ENCODE measurements at places on chromosomes 7 and 10.

DNA sequence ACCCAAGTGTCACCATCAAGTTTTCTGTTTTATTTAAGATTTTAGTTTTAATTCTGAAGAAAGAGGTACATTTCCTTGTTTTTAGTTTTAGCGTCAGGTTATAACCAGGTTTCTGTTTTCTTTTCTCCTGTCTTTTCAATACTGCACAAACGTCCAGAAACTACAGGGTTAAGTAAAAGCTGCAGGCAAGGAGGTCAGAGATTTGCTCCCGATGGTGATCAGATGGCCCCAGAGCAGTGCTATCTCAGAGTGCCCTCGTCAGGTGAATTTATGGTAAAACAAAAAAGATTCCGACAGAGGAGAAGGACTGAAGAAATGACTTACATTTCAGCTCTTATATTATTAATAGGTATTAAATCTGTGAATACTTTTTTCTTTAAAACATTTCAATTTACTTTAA is 128.2 kb downstream of the STRA8 start:
- DNase-seq: no peak

DNA sequence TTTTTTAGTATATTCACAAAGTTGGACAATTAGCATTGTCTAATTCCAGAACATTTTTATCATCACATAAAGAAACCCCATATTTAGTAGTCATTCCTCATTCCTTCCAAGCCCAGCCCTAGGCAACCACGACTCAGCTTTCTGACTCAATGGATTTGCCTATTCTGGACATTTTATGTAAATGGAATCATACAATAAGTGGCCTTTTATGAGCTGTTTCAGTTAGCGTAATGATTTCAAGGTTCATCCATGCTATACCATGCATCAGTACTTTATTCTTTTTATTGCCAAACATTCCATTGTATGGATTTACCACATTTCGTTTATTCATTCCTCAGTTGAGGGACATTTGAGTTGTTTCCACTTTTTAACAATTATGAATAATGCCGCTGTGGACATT is 249.2 kb downstream of the DYNC1I1 start:
- DNase-seq: no peak

GRCh38 chr7:122689346-122690109 is 9.4 kb downstream of the RNF133 start:
- no peak for DNase-seq

DNA sequence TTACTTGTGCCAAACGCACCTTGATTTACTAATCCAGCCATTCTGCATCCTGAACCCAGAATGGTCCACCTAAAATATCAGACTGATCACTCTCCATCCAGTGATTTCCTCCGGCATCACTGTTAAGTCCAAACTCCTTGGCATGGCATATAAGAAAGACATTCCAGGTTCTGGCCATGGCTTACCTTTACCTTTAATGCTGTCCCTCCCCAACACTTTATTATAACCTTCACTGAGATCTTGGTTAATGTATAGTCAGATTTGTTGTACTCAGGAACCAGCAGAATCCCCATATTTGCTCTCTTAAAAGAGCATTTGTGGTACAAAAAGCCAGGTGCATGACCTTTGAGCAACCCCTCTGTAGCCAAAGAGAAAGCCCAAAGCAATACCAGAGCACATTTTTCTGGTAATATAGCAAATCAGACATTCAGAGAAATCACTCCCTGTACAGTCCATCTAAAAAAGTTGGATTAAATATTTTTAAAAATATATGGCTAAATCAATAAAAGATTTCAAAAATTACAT is 10.2 kb downstream of the UMAD1 start:
- DNase-seq: no peak

DNA sequence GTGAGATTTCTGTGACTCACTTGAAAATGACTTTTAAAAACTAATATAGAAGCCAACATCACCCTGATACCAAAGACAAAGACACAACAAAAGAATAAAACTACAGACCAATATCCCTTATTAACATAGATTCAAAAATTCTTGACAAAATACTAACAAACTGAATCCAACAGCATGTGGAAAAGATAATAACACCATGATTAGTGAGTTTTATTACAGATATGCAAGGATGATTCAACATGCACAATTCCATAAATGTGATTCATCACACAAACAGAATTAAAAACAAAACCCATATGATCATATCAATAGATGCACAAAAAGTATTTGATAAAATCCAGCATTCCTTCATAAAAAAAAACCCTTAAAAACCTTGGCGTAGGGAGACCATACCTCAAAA is 6.5 kb downstream of the MGAM start:
- no peak for DNase-seq

- no peak for DNase-seq
Observed at GRCh38 chr7:4759211-4759610, 16.2 kb upstream of the AP5Z1 start.

GRCh38 chr7:40147371-40148246 is 12.8 kb downstream of the SUGCT start:
- DNase-seq: no peak

GRCh38 chr10:6411436-6411835 is 168.6 kb downstream of the PRKCQ start:
- DNase-seq: no peak

GRCh38 chr7:69603351-69603750 is 5.1 kb downstream of the AUTS2 start:
- no peak for DNase-seq

DNA sequence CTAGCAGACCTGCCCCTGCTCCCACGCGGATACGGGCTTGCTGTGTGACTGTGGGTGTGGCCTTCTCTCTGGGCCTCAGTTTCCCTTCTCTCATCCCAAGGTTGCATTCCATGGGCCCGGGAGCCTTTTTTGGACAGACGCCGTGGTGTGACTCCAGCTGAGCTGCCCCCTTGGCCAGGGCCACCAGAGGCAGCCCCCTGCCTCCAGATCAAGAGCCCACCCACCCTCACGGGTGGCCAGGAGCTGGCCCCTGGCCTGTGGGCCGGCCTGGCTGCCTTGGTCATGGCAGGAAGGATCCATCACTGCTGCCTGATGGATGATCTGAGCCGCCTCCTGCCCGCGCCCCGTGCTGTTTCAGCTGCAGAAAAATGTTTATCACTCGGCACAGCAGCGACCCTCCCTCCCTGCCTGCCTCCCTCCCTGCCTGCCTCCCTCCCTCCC is 27.8 kb upstream of the ELFN1 start:
- no peak for DNase-seq

DNA sequence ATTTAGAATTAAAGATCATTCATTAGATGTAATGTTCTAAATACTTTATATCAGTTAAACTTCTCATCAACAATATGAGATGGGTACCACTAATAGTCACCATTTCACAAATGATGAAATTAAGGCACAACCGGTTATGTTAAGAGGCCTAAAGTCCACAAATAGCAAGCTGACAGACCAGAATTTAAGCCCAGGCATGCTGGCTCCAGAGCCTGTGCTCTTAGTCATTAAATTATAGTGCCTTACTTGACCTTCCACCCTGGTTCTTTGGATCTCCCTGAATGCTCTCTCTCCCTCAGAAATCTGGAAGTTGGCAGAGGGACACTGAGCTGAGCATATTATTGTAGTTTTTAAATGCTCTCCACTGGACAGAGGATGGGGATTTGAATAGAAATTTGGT is 3.6 kb downstream of the LIPN start:
- no peak for DNase-seq

DNA sequence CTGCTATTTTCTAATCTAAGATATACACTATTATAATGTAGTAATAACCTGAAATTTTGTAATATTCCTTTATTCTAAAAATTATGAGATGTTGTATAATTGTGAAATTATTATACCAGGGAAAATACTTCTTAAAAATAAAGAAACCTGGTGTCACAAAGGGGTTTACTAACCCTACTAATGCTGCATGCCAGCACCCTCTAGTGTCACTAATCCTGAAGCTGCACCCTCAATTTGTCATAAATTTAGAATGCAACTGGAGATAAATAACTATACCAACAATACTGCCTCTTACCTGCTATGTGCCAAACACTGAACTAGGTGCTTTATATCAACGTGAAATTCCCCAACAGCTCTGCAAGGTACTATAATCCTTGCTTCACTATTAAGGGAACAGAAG is 30.8 kb downstream of the TM9SF3 start:
- DNase-seq: no peak

DNA sequence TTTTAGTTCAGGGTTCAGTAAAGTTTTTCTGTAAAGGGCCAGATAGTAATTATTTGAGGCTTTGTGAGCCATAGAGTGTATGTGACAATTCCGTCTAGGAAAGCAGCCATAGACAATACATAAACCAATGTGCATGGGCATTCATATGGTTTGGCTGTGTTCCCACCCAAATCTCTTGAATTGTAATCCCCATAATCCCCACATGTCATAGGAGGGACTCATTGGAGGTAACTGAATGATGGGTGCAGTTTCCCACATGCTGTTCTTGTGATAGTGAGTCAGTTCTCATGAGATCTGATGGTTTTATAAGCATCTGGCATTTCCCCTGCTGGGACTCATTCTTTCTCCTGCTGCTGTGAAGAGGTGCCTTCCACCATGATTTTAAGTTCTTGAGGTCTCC is 29.9 kb downstream of the SEC61G start:
- no peak for DNase-seq

DNA sequence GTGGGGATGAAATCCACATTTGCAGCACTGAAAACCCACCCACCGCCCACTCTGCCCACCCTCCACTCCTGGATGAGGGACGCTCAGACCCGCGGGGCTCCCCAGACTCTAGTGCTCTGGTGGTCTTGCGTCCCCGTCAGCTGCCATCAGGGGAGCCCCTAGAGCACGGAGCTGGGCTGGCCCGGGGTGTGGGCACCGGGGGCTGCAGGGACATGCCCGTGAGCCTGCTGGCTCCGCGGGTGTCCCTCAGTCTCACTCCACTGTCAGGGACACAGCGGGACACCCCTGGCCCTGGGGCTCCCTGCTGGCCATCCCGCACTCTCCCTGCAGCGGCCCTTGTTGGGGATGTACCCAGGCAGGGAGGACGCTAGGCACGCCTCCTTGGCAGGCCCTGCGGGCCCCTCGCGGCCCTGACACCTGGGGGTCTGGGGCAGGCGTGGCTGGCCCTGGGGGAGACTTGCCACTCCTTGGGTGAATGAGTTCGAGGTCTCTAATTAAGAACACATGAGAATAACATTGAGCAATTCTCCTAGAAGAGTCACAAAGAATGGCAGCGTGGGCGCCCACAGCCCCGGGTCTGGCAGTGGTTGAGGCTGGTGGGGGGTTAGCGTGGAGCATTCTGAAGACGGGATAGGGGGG is 64.2 kb downstream of the CFAP46 start:
- no peak for DNase-seq

DNA sequence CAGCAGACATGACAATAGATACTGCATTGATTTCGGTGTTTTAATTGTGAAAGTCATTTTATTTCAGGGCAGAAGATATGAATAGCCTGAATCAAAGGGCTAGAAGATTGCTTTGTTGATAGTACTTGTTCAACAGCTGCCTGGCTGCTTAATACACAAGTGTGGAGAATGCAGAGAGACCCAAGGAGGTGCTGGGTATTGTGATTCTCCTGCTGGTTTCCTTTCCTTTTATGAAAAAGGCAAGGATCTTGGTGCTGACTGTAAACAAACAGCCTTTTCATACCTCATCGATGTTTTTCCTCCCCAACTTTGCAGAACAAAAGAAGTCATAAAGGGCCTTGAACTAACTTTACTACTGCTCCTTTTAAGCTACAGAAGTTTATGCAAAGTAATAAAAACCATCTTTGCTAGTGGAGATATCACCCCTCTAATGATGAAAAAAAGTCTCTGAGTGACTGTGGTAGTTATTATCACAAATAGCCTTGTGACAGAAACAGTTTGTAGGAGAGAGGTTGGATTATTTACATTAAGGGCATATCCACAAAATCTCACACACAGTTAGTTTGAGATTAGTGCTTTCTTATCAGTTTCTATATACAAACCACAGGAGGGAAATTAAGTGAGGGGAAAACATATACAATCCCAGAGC is 800.0 kb downstream of the LRMDA start:
- DNase-seq: no peak

GRCh38 chr7:7932553-7932952 is 36.0 kb upstream of the GLCCI1 start:
- DNase-seq: no peak

DNA sequence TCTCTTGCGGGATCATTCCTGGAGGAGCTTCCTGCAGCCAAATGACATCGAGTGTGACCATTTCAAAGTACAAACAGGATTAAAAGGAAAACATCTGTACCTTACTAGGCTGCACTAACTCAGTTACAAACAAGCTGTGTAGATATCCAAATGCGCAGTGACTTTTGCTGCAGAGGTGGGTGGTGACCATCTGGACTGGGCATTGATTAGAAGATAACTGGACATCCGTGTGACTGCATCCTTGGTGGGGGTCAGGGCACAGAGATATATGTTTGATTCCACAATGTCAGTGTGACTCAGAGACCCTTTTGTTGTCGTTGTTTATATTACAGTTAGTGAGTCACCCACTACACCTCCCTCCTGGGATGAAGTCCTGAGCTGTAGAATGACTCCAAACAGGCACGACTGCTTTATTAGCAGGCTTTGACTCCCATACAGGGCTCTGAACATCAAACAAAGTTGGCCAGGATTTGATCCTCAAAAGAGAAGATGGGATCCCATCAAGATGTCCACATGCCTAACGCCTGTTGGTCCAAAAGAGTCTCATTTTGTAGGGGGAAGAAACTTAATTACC is 56.7 kb upstream of the SDK1 start:
- DNase-seq: no peak

DNA sequence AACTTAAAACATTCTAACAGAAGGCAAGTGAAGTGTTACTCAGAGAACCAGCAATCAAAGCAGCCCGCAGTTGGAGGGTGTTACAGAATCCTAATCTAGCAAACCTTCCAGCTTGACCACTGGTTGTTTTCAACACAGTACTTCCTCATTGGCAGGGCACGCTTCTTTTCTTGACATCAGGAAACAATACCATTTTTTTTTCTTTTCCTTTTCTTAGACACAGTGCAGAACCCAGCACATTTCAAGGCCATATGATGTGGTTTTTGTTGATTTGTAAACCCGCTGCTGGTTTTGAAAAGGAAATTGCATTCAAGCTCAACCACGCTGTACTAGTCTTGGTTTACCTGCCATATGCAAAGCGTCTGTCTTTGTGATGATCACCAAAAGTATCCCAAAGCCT is 33.4 kb downstream of the RHOBTB1 start:
- no peak for DNase-seq

- DNase-seq: no peak
Observed at GRCh38 chr10:33295851-33296250, 38.6 kb downstream of the NRP1 start.

GRCh38 chr10:90818736-90819135 is 39.1 kb downstream of the HTR7 start:
- no peak for DNase-seq

- no peak for DNase-seq
Observed at GRCh38 chr7:105538339-105538738, 6.3 kb downstream of the RINT1 start.

GRCh38 chr10:127293640-127294039 is 97.2 kb upstream of the INSYN2A start:
- DNase-seq: peak; percentile 12

GRCh38 chr7:151767557-151767956 is 109.4 kb downstream of the PRKAG2 start:
- no peak for DNase-seq

GRCh38 chr10:77746047-77746707 is 108.6 kb upstream of the KCNMA1 start:
- DNase-seq: no peak

GRCh38 chr7:158572000-158572828 is 15.4 kb downstream of the PTPRN2 start:
- DNase-seq: no peak
